ENCODE measurements at places on chromosomes 1 and 21. TPM values are rescaled to one million over a fixed set of nuclear protein-coding genes. Genes with fewer than 3 reads are reported as not detected.

- no peak for DNase-seq
Measured at GRCh38 chr1:51578383-51579109, 38.3 kb upstream of the OSBPL9 start.

DNA sequence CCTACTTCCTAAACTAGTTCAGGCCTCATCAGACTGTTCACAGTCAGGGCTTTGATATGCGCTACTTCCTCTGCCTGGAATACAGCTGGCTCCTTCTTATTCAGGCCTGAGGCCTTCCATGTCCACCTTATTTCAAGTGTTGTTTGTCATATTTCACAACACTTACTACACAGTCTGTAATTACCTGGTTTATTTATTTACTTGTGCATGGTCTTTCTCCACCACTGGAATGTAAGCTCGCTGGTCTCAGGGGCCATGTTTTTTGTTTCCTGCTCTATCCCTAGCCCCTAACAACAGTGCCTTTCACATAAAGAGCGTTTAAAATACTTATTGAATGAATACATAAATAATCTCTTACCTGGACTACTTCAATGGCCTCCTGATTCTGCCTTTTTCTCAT, 4.6 kb upstream of the SRSF4 start:
- DNase-seq, result no peak

DNA sequence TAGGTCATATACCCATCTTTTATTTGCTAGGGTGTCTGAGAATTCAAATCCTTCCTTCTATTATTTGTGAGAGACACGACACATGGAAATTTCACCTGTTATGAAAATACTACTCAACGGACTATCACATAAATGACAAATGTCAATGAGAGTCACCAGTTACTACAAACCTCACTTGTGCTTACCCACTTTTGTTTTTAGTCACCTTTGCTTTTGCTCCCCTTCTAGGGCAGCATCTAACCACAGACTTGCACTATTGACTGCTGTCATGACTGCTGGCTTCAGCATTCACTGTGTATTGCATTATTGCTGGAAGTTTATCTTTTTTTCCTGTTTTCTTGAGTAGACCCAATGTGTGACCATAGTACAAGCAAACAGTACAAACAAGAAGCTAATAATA, 1048.0 kb downstream of the PLA2G4A start:
- DNase-seq, result no peak

DNA sequence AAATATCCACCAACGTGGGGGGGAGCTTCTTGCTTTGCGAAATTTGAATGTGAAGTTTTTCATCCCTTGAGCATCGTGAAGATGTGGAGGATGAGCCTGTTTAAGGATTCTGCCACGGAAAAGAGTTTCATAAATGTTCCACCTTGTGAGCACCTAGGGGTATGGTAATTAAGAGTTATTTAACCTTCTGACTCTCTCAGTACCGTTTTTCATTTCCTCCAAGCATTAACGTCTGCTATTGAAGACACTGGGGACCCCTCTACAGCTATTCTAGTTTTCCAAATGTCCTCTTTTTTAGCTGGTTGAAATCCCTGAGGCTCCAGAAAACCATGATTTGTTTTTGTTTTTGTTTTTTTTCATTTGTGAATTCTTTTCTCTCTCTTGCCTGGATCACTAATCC, 79.1 kb upstream of the GALNT2 start:
- DNase-seq, result no peak

- no peak for DNase-seq
Measured at GRCh38 chr1:44219301-44219626, 6.0 kb downstream of the DMAP1 start.

DNA sequence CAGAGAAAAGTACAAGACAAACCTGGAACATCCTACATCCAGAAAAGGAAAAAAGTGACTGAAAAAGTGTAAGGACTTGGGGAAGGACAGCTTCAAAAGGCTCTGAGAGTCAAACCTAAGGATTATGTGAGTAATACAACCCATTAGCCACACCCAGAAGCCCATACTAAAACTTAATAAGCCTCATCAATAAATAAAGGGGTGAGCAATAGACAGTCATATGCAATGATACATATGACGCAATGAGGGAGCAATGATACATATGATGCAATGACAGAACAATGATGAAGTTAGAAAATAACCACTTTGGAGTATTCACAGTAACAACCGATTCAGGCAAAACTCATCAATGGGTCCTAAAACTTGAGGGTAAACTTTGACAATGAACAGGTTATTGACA, 50.1 kb downstream of the BRWD1 start:
- DNase-seq, result no peak

GRCh38 chr1:117964290-117965038, 34.9 kb downstream of the WDR3 start:
- no peak for DNase-seq

- no peak for DNase-seq
Measured at GRCh38 chr1:184509105-184509504, 122.3 kb downstream of the C1orf21 start.

GRCh38 chr21:35020902-35021301, 28.2 kb downstream of the RUNX1 start:
- DNase-seq, result no peak

DNA sequence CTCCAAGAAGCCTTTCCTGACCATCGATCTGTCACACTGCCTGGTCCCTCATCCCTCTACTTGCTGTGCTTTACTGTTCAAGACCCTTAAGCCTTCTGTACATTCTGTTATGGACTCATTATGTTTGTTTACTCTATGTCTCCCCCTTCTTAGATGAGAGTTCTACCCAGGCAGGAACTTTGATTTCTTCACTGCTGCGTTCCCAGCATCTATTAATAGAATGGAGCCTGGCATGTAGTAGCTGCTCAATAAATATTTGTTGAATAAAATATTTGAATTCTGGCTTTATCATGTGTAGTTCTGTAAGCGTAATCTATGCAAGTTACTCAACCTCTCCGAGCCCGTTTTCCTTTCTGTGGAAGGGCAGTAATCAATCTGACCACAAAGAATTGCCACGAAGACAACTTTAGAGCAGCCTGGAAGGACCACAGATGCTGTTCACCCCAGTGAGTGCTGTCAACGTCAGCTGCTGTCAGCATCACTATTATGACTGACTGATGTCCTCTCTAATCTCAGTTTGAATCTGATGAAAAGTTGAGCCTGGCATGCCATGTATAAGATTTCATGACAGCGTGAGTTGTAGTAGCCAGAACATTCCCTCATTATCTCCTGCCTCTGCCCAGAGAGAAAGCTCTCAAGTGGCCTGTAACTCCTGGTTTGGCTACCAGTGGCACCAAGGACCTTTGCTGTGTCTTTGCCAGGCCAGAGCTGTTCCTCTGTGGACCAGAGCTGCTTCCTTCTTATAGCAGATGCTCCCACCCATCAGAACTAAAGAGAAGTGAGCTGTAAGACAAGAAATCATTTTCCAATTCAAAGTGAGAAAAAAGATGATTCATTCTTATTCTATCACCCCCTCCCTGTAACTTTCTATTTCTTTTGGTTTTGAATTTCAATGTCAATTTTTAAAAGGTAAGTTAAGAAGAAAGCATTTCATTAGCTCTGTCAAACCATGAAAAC, 94.5 kb downstream of the PRDM2 start:
- DNase-seq, result no peak

Gene OR2L13
- total RNA-seq, result not detected

Gene CLCNKA
- not detected for total RNA-seq

Gene CXADR
- 25.8 TPM for total RNA-seq

Gene CHAF1B
- total RNA-seq, result 0.33 TPM

Gene HUNK
- 2.0 TPM for total RNA-seq

Gene USP1
- total RNA-seq, result 14.9 TPM

Gene MLLT11
- 10.9 TPM for total RNA-seq

Gene GIPC2
- total RNA-seq, result 2.3 TPM

Gene TNFRSF14
- total RNA-seq, result 9.2 TPM

Data from right atrium auricular region (tissue), 2 donors.